ENCODE measurements at places on chromosomes 7 and 10.

- DNase-seq = no peak
These were observed 39.0 kb upstream of the SORBS1 start for GRCh38 chr10:95600158-95600557.

- DNase-seq = no peak
These were observed 43.0 kb upstream of the ZNF438 start for GRCh38 chr10:31074722-31075086.

DNA sequence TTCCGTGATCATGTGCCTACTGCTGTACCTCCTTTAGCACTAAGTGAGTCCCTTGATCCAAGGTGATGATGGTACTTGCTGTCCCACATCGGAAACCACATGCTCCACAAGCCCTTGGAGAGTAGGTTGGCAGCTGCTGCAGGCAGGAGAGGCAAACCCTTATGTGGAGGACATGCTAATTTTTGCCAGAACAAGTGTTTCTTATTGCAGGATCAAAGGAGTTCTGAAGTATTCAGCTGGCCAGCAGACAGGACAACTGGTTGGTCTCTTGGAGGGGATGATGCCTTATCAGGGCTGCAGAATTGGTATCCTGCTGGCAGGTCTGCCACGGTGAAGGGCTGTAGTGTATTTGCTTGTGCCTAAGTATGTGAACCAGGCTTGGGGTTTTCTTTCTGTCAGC lies 36.8 kb downstream of the NACAD start:
- no peak for DNase-seq

DNA sequence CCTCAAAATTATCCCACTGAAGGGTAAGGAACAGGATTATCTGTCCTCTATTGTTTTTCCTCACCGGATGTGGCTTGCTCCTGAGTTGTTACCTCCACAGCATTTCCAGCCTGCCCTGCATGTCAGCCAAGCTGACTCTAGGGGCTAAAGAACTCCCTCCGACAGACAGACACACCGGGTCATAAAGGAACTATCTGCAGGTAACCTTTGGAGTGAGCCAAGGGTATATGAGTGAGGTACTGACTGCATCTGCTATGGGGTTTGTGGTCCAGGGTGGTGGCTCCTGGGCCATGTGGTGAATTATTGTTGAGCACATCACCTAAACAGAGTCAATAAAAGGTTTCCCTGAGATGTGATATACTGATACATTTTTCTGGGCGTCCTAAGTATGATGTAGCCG lies 6.9 kb upstream of the KAZALD1 start:
- no peak for DNase-seq

GRCh38 chr10:52639652-52640051 lies 132.9 kb downstream of the MBL2 start:
- no peak for DNase-seq

All from activated CD4-positive, alpha-beta T cell treated with anti-CD3 and anti-CD28 coated beads for 24 hours (primary cell).